ENCODE measurements at places on chromosomes 6 and 20.

- peak; percentile 70 for DNase-seq
Measured at GRCh38 chr6:101397199-101397598, 3.7 kb downstream of the GRIK2 start.

GRCh38 chr6:73121421-73121993 lies 103.8 kb downstream of the KHDC1L start:
- no peak for DNase-seq

- DNase-seq = no peak
Measured at GRCh38 chr6:2626401-2626800, 124.3 kb downstream of the MYLK4 start.

- DNase-seq = no peak
Measured at GRCh38 chr6:82492134-82492533, 128.5 kb downstream of the TPBG start.

- DNase-seq = no peak
Measured at GRCh38 chr20:58895448-58896180, 43.1 kb downstream of the GNAS start.

GRCh38 chr6:157868835-157869234 lies 45.8 kb downstream of the SNX9 start:
- DNase-seq = no peak

GRCh38 chr6:87230801-87231200 lies 75.4 kb downstream of the ZNF292 start:
- no peak for DNase-seq

DNA sequence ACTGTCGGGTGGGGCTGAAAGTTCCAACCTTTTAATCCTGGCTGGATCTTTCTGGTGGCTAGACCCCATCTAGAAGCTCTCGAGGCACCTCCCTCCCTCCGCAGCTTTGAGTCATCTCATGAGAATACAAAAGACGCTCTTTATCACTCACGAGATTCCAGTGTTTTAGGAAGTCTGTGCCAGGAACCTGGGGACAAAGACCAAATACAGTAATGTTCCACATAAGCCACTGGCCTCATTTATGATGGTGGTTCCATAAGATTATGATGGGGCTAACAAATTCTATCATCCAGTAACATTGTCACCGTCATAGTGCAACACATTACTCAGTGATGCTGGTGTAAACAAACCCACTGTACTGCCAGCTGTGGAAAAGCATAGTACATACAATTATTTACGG lies 48.7 kb downstream of the NCOA7 start:
- no peak for DNase-seq

DNA sequence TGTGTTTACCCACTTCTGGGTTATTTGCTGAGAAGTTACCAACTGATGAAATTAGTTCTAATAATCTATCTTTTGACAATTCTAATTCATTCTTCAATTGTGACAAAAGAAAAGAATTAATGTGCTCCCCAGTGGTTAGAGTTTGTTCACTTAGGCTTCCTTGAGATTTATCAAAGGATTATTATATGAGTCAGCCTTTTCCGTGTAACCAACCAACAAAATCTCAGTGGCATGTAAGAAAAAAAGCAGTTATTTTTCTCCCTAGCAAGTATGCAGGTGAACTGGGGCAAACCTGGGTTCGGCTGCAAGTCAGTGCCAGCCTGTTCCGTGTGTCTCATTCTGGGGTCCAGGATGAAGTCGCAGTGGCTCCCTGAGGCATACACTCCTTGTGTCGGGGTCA lies 28.8 kb upstream of the HIVEP1 start:
- no peak for DNase-seq

DNA sequence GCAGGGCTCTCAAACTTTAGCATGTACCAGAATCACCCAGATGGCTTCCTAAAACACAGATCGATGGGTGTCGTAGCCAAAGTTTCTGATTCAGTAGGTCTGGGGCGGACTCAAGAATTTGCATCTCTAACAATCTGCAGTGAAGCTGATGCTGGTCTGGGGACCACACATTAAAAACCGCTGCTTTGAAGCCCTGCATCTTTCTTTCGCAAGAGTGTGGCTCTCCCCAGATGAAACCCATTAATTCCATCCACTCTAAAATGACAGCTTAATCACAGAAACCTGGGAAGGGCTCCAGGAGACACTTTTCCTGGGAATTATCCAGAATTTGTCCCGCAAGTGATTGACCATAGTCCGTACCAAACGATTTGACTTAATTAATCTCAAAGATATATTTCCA lies 319.8 kb upstream of the PLCB4 start:
- no peak for DNase-seq
